ENCODE measurements at places on chromosomes 2 and 18.

- DNase-seq, result peak; percentile 64
These were observed 26.6 kb downstream of the BIN1 start for GRCh38 chr2:127080226-127080937.

GRCh38 chr2:136901732-136902131, 136.4 kb downstream of the THSD7B start:
- DNase-seq, result no peak

DNA sequence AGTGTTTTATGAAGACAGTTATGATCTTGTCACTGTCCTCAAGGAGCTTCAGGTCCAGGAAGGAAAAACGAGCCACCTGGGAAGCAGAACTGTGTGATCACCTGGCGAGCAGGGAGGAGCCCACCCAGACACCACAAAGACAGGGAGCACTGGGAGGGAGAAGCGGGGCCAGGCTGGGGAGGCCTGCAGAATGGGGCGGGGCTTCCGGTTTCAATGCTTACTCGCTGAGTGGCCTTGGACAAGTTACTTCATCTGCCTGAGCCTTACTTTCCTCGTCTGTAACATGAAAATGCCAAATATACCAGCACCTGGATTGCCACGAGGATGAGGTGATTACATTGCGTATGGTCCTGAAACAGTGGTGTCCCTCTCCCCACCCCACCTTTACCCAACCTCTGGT, 227.5 kb downstream of the ANKRD30B start:
- DNase-seq, result no peak

DNA sequence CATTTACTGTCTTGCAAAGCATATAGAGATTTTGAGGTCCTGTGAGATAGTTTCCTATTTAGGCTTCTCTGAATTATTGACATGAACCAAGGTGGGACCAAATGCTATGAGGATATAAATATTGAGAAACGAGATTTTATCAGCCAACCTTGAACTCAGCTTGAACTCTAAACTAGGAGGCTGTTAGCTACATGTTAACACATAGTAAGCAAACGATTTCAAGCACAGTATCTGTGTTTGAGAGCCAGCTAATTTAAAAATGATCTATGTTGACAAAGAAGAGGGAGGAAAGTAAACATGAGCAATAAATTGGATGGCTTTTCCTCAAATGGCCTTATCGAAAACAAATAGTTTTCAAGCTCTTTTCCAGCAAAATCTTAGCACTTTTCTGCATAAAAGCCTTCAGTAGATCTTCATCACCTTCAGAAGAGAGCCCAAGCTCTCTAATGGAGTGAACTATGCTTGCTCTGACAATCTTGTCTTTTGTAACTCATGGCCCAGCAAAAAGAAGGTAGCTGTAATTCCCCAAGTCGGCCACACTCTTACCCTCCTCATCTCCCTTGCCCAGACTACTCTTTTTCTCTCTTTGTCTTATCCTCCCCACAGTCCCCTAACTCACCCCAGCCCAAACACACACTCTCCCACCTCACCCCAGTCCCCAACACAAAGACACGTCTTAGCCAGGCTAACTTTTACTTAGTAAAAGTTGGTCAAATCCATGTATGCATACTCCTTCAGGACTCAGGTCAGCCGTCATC, 14.7 kb downstream of the CD28 start:
- DNase-seq, result no peak

DNA sequence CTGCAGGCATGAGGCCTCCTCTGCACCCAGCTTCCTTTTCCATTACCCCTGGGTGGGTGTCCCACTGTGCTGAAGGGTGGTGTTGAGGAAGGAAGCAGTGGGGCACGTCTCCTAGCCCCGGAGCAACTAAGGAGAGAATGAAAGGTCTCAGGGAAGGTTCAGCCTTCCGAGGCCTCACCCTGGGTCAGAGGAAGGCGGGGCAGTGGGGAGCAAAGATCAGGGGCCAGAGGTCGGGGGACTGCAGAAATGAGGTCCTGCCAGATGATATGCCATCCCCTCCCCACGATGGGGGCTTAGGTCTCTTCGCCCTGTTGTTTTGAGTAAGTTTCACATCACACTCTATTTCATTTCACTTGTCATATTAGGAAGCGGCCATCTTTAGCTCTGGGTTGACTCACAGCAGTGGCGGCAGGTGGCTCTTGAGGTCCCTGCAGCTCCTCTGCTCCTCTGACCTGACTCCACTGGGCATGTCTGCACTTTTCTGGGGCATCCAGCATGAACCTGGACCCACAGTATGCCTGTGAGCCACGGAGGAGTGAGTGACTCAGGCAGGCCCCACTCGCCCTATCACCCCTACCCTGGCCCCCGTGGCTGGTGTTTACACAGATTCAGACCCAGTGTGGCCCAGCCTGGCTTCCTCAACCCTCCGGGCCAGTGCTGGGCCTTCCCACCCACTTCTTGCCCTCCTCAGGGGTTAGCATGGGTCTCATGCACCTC, 153.7 kb upstream of the SMAD2 start:
- DNase-seq, result no peak

DNA sequence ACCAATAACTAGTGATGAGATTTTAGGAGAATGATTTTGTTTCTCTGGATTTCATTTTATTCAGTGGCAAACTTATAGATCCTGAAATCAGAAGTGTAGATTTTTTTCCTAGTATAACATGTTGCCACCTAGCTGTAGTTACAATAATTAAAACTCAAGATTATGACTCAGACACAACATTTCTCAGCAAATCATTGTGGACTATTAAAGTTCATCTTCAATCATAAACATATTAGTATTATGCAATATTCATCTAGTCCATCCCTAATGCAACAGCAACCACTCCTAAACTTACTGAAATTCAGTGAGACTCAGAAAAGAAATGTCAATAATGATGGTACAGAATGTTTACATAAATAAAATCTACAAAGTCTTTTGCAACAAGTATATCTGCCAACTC, 51.3 kb downstream of the USP34 start:
- DNase-seq, result no peak

DNA sequence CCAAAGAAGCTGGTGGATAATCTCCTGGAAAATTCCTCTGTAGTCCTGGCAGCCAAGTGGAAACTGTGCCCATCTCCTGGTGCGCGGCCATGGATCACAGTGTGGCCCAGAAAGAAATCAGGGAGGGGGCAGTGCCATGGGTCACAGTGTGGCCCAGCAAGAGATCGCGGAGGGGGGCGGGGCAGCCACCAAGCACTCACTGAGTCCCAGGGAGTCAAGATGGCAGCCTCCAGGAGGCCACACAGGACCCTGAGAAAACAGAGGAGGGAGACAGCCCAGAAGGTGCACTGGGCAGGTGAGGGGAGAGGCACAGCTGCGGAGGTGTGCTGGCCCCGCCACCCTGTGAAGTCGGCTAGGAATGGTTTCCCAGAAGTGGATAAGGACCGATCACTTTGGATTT, 8.1 kb upstream of the ATP6V1B1 start:
- DNase-seq, result no peak

DNA sequence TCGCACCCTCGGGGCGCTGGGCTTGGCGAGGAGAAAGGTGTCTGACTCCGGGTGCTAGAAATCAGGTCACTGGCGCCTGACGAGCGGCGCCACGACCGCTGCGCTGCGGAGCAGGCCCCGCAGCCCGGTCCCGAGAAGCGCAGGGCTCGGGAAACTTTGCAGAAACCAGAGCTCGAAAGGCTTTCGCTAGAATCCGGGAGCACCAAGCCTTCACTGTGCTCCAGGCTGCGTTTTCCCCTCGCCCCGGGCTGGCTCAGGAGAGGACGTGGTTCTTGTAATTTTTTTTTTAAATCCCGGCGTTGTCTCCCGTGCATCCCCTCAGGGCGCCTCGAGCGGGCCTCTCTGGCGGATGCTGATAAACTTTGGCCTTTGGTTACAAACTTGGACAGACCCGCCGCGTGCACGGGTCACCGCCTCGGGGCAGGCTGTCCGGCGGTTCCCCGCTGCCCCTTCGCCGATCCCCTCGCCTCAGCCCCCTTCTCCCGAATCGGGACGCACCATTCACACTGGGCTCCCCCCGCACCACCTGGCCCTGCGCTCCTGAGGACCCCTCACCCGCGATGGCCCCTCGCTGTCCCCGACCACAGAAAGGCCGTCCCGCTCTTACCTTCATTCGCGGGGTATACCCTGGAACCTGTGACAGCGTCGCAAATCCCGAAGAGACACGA, 419 bp downstream of the EPHA4 start:
- DNase-seq, result no peak

- DNase-seq, result no peak
These were observed 4.9 kb downstream of the OTOF start for GRCh38 chr2:26472821-26473655.

- DNase-seq, result no peak
These were observed 55.7 kb upstream of the CYP1B1 start for GRCh38 chr2:38131676-38132075.

DNA sequence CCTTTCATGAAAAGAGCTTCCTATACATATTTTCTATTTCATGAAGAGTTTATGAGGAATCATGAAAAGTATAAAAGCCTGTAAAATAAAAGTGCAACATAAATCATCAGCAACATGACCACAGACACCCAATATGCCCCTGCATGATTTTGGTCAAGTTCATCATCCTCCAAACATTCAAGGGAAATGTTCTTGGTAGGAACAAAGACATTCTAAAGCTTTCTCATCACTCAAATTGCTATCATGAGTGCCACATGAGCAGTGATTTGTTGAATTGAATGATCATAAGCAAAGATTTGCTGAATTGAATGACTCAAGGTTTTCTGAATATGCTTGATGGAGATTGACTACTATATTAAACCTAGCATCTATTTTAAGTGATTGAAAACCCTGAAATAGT, 172.2 kb downstream of the MBD2 start:
- DNase-seq, result no peak

DNA sequence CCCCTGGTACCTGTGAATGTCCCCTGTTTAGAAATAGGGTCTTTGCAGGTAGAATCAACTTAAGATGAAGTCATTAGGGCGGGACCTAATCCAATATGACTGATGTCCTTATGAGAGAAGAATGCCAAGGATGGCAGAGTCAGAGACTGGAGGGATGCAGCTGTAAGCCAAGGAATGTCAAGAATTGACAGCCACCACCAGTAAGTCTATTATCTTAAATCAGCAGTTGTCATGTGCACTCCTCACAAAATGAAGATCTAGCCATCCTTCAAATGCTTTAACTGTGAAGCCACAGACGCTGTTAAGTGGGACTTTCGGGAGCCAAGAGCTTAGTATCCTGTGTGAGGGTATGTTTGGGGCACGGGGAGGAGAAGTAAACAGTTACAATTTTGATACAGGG, 83.2 kb downstream of the ITGA4 start:
- no peak for DNase-seq

- DNase-seq, result no peak
These were observed 49.9 kb downstream of the SLC9A4 start for GRCh38 chr2:102522890-102523289.

- no peak for DNase-seq
These were observed 23.8 kb upstream of the BAZ2B start for GRCh38 chr2:159640176-159640575.

Measured in activated naive CD4-positive, alpha-beta T cell treated with anti-CD3 and anti-CD28 coated beads, Interleukin-2, amount 10 ng/mL, durations not matched to agents 7 days and 5 days (primary cell).